Esophagus squamous epithelium (tissue), 5 donors: ENCODE measurements at places on chromosomes 5 and 9.

DNA sequence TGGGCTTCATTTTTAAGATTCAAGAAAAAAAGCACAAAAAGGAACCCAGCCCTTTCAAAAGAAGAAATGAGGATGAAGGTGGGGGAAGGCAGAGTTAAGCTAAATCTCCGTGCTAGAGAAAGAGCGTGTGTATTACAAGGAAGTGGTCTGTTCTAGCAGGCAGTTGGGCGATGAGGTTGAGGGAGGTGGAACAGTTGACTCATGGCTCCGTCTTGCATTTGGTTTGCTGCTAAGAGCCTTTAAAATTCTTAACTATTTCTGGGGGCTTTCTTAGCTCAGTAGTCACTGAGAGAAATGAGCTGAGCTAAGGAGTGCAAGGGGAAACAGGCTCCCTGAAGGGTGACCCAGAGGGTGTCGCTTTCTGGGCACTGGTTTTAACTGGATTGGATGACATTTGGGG lies 117.4 kb downstream of the GCNT1 start:
- H3K4me3 ChIP-seq = no peak overlapping the region
- no peak for DNase-seq
- H3K27me3 ChIP-seq = no peaks in the 10 kb centered on the region
- no peaks in the 10 kb centered on the region for H3K36me3 ChIP-seq

DNA sequence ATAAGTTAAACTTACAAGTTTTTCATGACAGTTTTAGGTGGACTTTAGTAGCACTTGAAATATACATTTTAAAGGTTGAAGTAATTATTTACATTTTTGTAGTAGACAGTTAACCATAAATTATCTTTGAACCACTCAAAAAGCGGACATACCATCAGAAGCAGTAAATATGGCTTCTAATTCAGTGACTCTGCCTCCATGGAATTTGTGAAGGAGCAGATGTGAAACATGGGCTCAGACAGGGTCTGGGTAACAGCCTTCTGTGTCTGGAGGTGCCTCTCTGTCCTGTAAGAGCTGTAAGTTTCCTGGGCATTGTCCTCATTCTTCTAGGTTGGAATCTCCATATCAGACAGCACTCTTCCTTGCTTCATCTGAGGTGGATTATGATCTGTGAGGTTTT lies 12.4 kb downstream of the RLN2 start:
- no peak overlapping the region for H3K27ac ChIP-seq
- no peak for DNase-seq
- H3K4me1 ChIP-seq = no peaks in the 10 kb centered on the region
- no peak overlapping the region for H3K4me3 ChIP-seq
- H3K36me3 ChIP-seq = no peaks in the 10 kb centered on the region

DNA sequence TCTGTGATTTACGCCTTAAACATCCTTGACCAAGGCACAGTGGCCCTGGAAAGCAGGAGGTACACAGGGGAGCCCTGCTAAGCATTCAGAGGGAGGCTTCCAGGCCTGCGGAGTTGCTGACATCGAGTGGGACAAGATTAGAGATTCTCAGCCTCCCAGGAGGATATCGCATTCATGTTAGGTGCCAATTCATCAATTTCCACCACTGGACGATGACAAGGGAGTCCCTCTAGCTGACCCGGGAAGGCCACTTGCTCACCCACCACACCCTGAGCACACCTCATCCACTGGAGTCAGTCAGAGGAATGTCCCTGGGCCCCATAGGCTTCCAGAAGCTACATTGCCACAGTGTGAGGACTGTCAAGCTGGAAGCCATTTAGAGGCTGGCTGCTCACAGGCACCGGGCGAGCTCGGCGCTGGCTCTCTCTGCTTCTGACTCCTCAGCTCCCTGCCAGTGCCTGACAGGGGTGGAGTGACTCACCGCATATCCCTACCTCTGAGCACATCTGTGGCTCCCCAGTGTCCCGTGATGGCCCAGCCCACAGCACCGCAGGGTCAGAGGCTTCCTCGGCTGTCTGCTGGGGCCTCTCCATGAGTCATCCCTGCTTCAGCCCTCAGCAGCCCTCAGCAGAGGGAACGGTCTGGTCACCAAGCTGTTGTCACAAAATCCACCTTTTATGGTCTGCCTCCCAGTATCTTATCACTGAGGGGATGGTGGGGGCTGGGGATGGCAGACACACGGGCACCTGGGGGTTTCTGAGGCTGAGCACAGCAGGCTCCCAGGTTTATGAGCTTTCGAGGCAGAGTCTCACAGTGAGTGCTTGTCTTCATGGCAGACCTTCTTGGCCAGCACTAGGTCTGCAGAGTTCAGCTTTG lies 117.5 kb downstream of the ZNF608 start:
- no peak for DNase-seq
- peak overlapping the region; percentile 17 for H3K27ac ChIP-seq
- peaks cover 12% of the 10 kb centered on the region for H3K4me1 ChIP-seq
- H3K36me3 ChIP-seq = no peaks in the 10 kb centered on the region
- H3K4me3 ChIP-seq = no peak overlapping the region

GRCh38 chr5:173498739-173499470 lies 117.5 kb downstream of the BOD1 start:
- H3K36me3 ChIP-seq = no peaks in the 10 kb centered on the region
- peaks cover 6% of the 10 kb centered on the region for H3K4me1 ChIP-seq
- no peak for DNase-seq
- H3K27ac ChIP-seq = peak overlapping the region; percentile 41
- H3K27me3 ChIP-seq = no peaks in the 10 kb centered on the region

- peak overlapping the region; percentile 25 for H3K27ac ChIP-seq
- no peaks in the 10 kb centered on the region for H3K36me3 ChIP-seq
- H3K4me3 ChIP-seq = no peak overlapping the region
- no peaks in the 10 kb centered on the region for H3K27me3 ChIP-seq
- no peaks in the 10 kb centered on the region for H3K4me1 ChIP-seq
Measured at GRCh38 chr9:88733651-88734421, 198.9 kb downstream of the NXNL2 start.

DNA sequence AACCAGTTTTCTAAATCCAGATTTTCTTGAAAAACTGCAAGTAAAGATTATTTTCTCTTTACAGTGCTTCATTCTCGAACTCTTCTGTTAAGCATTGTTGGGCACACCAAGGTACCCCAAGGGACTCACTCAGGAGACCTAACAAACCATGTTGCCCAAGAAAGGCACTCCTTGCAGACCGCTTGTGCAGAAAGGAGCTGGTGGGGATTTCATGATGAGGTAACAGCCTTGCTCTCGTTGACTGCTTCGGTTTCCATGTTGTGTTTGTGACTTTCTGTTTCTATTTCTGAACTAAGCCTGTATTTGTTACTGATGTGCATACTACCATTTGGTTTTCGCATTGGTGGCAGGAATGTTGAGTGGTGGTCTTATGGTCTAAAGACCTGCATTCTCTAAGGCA lies 266.6 kb upstream of the DAP start:
- H3K27me3 ChIP-seq = no peaks in the 10 kb centered on the region
- H3K36me3 ChIP-seq = no peaks in the 10 kb centered on the region
- H3K4me1 ChIP-seq = no peaks in the 10 kb centered on the region
- no peak overlapping the region for H3K4me3 ChIP-seq

- H3K36me3 ChIP-seq = no peaks in the 10 kb centered on the region
- H3K4me1 ChIP-seq = peaks cover 9% of the 10 kb centered on the region
- H3K27ac ChIP-seq = no peak overlapping the region
- H3K27me3 ChIP-seq = no peaks in the 10 kb centered on the region
Measured at GRCh38 chr5:73135429-73136054, 15.2 kb downstream of the TMEM171 start.
